ENCODE measurements at places on chromosomes 5 and 9. TPM values are rescaled to one million over a fixed set of nuclear protein-coding genes. Genes with fewer than 3 reads are reported as not detected.

DNA sequence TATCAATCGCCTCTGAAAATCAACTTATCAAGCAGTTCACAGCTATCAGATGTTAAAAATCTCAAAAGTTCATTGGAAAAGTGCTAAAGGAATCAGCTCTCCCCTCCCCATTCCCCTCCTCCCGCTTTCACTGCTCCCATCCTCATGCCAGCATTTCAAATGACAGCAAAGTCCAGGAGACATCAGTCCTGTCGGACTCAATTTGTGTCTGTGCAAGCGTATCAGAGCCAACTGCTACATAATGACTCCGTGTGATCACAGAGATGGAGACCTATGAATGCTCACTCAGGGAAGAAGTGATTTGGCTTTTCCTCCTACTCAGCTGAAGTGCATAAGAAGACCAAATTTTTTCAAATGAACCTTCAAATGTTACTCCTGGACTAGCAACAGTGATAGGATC, 937.2 kb upstream of the DMAC1 start:
- no peak for DNase-seq

DNA sequence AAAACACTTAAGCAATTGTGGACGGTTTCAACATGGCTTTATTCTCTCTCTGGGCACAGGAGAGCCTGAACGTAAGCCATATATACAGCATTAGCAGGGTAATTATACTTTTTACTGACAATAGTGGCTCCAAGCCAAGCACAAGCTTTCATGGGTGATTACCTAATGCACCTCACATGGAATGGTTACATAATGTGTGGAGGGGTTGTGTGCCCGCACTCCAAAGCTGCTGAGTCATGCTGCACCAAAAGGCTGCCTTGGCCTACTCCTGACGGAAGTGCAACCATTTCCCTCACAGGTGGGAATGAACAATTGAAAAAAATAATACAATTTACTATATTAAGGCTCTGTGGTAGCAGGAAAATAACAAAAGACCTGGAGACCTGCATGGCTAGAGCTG, 86.5 kb upstream of the ATP10B start:
- peak; percentile 33 for DNase-seq

- DNase-seq = no peak
These were observed 110.3 kb upstream of the LARP1 start for GRCh38 chr5:154644745-154645411.

- no peak for DNase-seq
These were observed 282.7 kb downstream of the GAS1 start for GRCh38 chr9:86664603-86665002.

- DNase-seq = no peak
These were observed 28.9 kb downstream of the FAM151B start for GRCh38 chr5:80516826-80517225.

DNA sequence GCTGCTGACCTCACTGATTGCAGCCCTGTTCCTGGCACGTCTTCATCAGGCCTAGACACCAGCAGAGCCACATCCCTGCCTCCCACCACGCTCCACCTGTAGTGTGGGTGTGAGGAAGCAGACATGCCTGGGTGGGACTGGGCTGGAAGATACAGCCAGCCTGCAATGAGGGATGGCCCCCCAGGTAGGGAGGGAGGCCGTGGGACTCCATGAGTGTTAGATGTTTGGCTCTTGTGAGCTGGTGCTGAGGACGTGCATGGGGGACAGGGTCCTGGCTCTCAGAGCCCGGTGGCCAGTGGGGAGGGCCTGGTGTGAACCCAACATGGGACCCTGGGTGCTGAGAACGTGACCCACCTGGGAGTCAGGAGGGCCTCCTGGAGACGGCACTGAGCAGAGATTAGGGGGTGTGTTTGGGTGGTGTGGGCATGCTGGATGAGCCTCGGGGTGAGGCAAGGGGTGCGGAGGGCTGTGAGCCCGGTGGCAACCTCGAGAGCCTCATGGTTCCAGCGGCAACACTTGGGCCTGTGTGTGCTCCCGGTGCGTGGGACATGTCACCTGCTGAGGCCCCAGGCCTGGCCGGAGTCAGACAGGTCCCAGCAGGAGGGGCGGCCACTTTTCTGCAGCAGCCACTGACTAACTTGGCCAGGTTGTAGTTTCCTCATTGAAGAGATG, 87.6 kb downstream of the PHF2 start:
- no peak for DNase-seq

The OR1Q1 gene
- polyA plus RNA-seq = not detected

DNA sequence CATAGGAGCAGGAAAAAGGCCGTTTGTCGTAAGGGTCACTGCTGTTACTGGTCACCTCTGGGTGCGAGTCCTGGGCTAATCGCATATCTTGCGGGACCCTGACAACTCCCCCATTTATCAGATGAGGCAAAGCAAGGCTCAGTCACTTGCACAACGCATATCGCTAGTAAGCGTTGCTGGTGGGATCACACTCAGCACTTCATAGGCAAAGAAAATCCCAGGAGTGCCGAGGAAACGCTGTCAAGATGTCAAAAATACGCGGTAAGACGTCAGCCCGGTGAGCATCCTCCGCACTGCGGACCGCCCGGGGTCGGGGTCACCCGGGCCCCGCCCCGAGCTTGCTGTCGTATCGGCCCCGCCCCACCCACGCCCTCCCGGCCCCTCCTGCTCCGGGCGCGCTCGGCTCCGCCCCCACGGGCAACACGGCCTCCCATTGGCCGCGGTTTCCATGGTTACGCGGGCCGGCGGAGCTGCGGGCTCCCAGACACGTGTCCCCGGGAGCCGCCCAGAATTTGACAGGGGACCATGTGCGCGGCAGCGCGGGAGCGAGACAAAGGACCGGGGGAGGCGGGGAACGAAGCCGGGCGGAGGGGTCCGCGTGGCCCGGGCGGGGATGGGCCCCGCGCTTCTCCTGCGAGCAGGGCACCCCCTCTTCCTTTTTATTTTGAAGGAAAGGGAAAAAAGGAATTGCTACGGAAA, 80.2 kb upstream of the IER5L start:
- peak; percentile 45 for DNase-seq

The SEMA4D gene
- polyA plus RNA-seq = 0.43 TPM

DNA sequence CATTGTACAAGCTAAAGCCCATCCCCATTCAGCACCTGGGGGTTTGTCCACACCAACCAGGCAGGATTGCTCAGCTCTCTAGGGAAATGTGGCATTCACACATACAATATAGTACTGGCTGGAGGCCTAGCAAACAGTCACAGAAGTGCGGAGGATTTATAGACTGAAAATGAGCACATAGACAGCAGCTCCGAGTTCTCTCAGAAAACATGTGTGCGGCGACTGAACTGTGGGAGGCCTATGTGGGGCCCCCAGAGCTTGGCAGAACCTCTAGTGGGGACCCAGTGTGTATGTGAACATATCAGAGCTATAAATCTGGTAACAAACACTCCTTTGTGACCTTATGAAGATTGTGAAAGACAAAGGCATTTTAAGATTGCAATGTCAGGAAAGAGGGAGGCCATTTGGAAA, 431.1 kb downstream of the DTWD2 start:
- DNase-seq = no peak

DNA sequence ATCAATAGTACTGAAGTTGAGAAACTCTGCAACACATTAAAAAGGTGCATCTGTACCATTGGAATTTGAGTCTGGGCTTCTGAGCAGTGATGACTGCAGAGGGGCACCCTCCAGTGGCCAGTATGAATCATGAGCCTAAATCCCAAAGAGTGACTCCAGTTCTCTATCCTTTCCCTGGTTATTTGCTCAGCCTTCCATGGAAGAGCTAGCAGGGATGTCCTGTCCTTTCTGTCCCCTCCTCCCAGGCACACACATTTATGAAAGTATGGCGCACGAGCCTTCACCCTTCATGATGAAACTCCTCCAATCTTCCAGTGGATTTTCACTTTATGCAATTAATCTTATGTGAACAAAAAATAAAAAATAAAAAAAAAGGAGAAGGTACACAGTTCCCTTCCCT, 81.0 kb downstream of the ESM1 start:
- DNase-seq = no peak

GRCh38 chr5:2801577-2802525, 50.4 kb upstream of the IRX2 start:
- no peak for DNase-seq

GRCh38 chr5:36584009-36584875, 22.2 kb upstream of the SLC1A3 start:
- no peak for DNase-seq

- no peak for DNase-seq
These were observed 877.0 kb downstream of the NR2F1-AS1 start for GRCh38 chr5:92703976-92704375.

- DNase-seq = no peak
These were observed 288.9 kb downstream of the RAB3C start for GRCh38 chr5:58871648-58872242.

The NEUROG1 gene
- not detected for polyA plus RNA-seq

The IFNA21 gene
- not detected for polyA plus RNA-seq

GRCh38 chr9:88733651-88734421, 198.9 kb downstream of the NXNL2 start:
- no peak for DNase-seq

GRCh38 chr5:116044073-116044472, 11.8 kb downstream of the ARL14EPL start:
- DNase-seq = no peak

All from keratinocyte (primary cell).